Mesangial cell (primary cell): ENCODE measurements at places on chromosomes 13 and 19. TPM values are rescaled to one million over a fixed set of nuclear protein-coding genes. Genes with fewer than 3 reads are reported as not detected.

Gene KIR2DL1
- not detected in 2 replicates for total RNA-seq

Gene TGFBR3L
- total RNA-seq, result 1.8 and 4.4 TPM in 2 replicates

Gene MYCBP2
- 31.4 and 41.2 TPM in 2 replicates for total RNA-seq

Gene DCT
- under 0.01 and 0.25 TPM in 2 replicates for total RNA-seq

Gene NDUFA7
- 31.1 and 63.6 TPM in 2 replicates for total RNA-seq

Gene UNC13A
- 0.16 and 0.25 TPM in 2 replicates for total RNA-seq

Gene TYROBP
- total RNA-seq, result not detected in 2 replicates

Gene SIGLECL1
- total RNA-seq, result not detected in 2 replicates

Gene FXYD7
- total RNA-seq, result 0.25 TPM in 1 of 2 replicates, not detected in the other

Gene PSENEN
- total RNA-seq, result 61.4 and 72.5 TPM in 2 replicates

Gene ZNF541
- 0.13 TPM in 1 of 2 replicates, not detected in the other for total RNA-seq

Gene CLIP3
- 2.6 and 31.9 TPM in 2 replicates for total RNA-seq

Gene OR7A5
- total RNA-seq, result not detected in 2 replicates

Gene C19orf18
- total RNA-seq, result 0.13 TPM in 1 of 2 replicates, not detected in the other

Gene ICAM5
- 0.16 and 0.63 TPM in 2 replicates for total RNA-seq

Gene MAMSTR
- total RNA-seq, result 1.3 and 5.3 TPM in 2 replicates

Gene SHFL
- 7.5 and 21.2 TPM in 2 replicates for total RNA-seq

Gene SIAH3
- total RNA-seq, result 0.16 and 0.38 TPM in 2 replicates

Gene ZNF492
- 0.13 and 1.6 TPM in 2 replicates for total RNA-seq

Gene CYP2F1
- not detected in 2 replicates for total RNA-seq

Gene SIGLEC12
- not detected in 2 replicates for total RNA-seq

Gene DACH1
- 1.5 TPM in 1 of 2 replicates, not detected in the other for total RNA-seq

Gene RETN
- not detected in 2 replicates for total RNA-seq

Gene SPRY2
- total RNA-seq, result 14.5 and 16.4 TPM in 2 replicates

Gene KRTDAP
- not detected in 2 replicates for total RNA-seq

Gene ELSPBP1
- not detected in 2 replicates for total RNA-seq

Gene MAP4K1
- total RNA-seq, result 0.25 and 0.33 TPM in 2 replicates

Gene RXFP2
- total RNA-seq, result not detected in 2 replicates

Gene DKKL1
- total RNA-seq, result 0.81 and 2.3 TPM in 2 replicates

Gene ZNF587B
- total RNA-seq, result 6.8 and 8.4 TPM in 2 replicates

Gene C19orf44
- total RNA-seq, result 3.3 and 6.3 TPM in 2 replicates

Gene GNA15
- not detected in 2 replicates for total RNA-seq

Gene LGALS4
- not detected in 2 replicates for total RNA-seq

Gene CARM1
- total RNA-seq, result 53.9 and 67.5 TPM in 2 replicates

Gene VSTM1
- total RNA-seq, result not detected in 2 replicates

Gene ADGRE3
- not detected in 2 replicates for total RNA-seq

Gene KCTD15
- total RNA-seq, result 44.0 and 47.9 TPM in 2 replicates

Gene F10
- 4.2 and 6.0 TPM in 2 replicates for total RNA-seq

Gene CGB8
- 0.25 and 8.0 TPM in 2 replicates for total RNA-seq

Gene KIR2DL3
- total RNA-seq, result not detected in 2 replicates

Gene ZNF792
- 2.6 and 5.5 TPM in 2 replicates for total RNA-seq

Gene MAP3K10
- total RNA-seq, result 9.6 and 12.5 TPM in 2 replicates

Gene ZNF230
- total RNA-seq, result 1.4 and 2.4 TPM in 2 replicates

Gene FXYD5
- 104 and 144 TPM in 2 replicates for total RNA-seq

Gene ZNF493
- 2.3 and 4.7 TPM in 2 replicates for total RNA-seq

Gene PTGIR
- total RNA-seq, result 1.0 TPM in 1 of 2 replicates, not detected in the other

Gene MZT1
- total RNA-seq, result 3.8 and 22.0 TPM in 2 replicates
